Activated CD4-positive, alpha-beta T cell treated with anti-CD3 and anti-CD28 coated beads for 48 hours (primary cell): ENCODE measurements at places on chromosomes 5 and 9.
A peak's percentile ranks its signal among the peaks of the same experiment; 100 is the strongest.

- DNase-seq, result no peak
Measured at GRCh38 chr9:97623946-97624345, 9.2 kb downstream of the TSTD2 start.

- DNase-seq, result no peak
Measured at GRCh38 chr5:171541341-171541776, 121.9 kb downstream of the FGF18 start.

DNA sequence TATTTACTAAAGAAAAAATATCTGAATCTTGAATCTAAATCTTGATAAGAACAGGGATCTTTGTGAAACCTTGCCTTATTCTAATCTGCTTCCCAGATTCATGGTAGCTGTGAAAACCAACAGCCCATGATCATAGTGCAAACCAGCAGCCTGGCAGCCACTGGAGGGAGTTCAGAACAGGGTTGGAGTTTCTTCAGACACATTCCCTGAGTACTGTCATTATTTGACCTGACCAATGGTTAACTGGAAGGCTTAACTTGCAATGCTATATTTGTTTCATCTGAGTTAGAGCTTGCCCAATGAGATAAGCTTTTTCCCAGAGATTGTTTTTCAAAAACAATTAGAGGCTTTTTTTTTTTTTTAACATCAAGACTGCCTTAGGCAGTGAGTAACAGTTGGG lies 47.8 kb downstream of the LOX start:
- no peak for DNase-seq

GRCh38 chr9:134211811-134212485 lies 47.6 kb upstream of the RNU6ATAC start:
- DNase-seq, result no peak

DNA sequence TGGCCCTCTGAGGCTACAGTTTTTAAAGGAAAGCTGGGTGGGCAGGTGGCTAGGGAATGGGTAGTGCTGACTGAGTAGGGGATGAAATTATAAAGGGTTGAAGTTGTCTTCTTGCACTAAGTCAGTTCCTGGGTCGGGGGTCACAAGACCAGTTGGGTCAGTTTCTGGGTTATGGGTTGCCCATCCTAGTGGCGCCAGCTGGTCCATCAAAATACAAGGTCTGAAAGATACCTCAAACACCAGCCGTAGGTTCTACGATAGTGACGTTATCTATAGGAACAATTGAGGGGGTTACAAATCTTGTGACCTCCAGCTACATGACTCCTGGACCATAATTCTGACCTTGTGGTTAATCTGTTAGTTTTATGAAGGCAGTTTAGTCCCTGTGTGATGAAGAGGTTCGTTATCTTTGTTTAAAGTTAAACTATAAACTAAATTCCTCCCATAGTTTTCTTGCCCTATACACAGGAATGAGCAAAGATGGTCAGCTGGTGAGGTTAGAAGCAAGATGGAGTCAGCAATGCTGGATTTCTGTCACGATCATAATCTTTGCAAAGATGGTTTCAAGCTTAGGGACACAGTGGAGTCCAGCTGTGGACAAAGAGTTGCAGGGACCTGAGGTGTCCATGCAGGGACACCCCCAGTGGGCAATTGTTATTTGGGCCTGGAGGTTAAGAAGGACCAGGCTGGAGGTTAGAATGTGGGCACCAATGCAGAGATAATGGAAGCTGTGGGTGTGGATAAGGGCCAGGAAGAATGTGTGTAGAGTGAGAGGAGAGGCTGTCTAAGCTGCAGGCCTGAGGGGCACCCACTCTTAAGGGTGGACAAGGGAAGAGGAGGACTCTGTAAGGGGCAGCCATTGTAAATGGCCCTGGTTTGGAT lies 14.0 kb upstream of the CREBRF start:
- DNase-seq, result no peak

GRCh38 chr5:121850272-121850671 lies 1.4 kb upstream of the FTMT start:
- DNase-seq, result no peak

DNA sequence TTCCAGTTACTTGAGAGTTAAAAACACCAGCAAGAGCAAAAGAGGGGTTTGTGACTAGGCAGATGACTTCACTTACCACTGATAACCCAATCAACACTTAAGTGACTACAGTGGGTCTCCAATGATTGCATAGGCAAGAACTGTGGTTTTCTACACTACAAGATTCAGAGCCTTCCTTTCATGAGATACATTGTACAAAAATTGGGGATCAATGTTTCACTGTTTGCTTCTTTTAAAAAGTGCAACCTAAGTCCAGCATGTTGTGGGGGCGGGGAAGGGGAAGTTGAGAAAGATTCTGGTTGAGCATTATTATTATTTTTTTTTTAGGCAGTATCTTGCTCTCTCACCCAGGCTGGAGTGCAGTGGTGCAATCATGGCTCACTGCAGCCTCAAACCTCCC lies 3.6 kb downstream of the IQGAP2 start:
- no peak for DNase-seq

DNA sequence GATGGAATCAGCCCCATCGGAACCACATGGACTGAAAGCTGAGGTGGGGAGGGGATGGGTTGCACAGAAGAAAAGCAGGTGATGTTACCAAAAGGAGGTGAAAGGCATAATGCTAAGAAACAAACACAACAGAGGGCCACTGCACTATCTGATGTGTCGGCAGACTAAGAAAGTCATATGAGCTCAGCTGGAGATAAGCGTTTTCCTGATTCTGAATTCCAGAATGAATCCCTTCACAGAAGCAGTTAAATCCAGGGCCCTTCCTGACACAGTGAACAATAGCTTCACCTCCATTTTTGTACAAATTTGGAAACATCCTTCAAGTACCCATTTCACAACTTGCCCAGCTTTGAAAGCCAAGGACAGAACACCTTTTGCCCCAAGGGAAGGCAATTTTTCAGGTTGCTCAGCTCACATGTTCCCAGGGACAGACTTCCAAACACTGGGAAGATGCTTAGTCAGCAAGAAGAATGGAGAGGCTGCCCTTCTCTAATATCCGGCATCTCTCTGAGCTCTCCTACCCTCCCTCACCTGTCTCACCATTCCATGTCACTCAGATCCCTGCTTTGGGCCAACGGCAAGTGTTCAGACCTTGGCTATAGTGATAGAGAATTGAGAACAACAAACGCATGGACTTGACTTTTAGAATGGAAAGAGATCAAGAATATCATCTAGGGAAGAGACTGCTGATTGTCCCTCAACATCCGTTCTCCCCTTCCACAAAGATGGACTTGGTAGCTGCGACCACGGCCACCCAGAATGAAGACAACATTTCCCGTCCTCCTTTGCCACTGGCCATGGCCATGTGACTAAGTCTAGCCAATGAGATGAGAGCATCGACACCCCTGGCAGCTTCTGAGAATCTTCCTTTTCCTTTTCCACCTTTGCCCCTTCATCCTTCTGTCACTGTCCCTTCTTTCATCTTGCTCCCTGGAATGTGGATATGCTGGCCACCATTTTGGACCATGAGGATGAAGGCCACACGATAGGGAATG lies 68.6 kb upstream of the IL17B start:
- DNase-seq, result no peak

DNA sequence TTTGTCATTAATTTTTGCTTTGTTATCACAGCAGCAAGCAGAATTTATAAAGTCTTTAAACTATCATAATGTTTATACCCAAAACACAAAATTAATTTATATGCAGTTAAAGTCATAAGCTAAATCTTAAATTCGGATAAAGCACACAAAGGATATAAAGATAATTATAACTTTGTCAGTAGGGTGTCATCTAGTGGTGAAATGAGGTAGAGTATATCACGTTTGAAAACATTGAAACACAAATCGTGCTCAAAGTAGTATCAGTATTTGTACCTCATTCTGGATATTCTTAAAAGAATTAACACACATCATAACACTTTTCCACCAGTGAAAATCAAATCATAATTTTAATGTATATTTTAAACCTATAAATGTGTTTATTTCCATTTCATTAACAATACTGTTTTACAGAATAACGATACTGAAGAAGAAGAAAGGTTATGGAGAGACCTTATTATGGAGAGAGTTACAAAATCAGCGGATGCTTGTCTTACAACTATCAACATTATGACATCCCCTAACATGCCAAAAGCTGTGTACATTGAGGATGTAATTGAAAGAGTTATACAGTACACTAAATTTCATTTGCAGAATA lies 129.5 kb downstream of the NIPBL start:
- no peak for DNase-seq

DNA sequence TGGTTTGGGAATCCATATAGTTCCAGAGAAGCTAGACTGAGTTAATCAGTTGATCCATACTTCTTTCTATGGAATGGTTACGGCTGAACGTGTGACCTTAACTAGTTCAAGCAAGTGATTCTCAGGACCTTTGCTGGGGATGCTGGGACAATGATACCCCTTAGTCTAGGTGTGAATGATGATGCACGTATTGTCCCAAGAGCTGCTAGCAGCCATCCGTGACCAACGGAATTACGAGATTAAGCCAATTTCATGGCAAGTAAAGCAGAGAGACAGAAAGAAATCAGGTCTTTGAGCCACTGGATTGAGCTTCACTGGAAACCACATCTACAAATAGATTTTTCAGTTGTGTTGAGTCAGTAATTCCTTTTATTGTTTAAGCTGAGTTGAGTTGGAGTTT lies 99.2 kb upstream of the LIFR start:
- no peak for DNase-seq

DNA sequence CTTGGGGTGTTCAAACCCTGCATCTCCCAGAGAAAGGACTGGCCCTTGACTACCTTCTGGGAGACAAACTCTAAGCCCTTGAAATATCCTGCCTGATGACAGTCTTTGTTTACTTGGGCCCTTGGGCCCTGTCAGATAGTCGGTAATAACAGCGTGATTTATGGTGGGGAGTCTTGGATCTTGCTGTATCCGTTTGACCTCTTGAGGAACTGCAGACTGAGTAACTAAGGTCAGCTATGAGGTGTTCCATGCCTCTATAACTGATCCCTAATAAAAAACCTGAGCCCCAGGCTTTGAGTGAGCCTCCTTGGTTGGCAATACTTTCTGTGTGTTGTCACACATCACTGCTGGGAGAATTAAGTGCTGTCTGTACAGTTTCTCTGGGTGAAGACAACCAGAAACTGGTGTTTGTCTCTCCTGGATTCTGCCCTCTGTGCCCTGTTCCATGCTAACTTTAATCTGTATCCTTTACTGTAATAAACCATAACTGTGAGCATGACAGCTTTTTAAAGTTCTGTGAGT lies 56.2 kb upstream of the ANKRD33B start:
- no peak for DNase-seq

DNA sequence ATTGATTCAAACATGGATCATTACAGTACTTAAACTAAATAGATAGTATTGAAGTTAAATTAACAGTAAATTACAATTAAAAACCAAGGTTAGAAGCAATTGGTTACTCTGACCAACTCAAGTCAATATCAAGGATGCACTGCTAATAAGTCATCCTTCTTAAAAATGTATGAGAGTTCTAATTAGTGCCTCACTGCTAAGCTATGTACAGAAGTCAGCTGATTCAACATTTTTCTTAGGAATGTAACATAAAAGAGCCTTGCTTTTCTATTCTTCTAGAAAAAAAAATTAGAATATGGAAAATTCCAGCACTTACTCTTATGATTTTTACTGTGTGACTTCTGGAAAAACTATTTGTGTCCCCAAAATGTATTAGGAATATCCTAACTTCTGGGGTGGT lies 75.7 kb upstream of the FBN2 start:
- no peak for DNase-seq

DNA sequence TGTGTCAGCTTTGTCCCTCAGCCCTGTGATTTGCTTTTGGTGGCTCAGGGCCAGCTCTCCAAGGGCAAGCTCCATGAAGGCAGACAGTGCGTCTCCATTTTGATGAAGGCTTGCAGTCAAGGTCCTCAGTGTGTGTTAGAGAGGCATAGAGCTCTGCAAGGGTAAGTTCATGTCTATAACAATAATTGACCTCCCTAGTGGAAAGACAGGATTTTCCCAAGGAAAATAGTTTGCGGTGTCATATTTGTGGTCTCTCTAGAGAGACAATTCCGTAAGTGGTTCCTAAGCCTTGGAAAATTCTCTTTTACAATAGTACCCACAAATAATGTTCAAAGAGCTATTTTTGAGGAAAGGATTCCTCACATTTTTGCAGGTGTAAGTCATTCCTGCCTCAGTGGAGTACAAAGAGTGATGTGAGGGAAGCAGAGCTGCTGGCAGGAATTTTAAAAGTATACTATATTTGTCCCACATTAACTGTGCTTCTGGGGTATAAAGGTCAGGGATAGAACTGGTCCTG lies 40.2 kb downstream of the SLC1A3 start:
- DNase-seq, result no peak

GRCh38 chr9:72589667-72590521 lies 68.5 kb downstream of the TMC1 start:
- DNase-seq, result no peak

- DNase-seq, result no peak
Measured at GRCh38 chr5:8316608-8317280, 447.8 kb downstream of the MTRR start.

DNA sequence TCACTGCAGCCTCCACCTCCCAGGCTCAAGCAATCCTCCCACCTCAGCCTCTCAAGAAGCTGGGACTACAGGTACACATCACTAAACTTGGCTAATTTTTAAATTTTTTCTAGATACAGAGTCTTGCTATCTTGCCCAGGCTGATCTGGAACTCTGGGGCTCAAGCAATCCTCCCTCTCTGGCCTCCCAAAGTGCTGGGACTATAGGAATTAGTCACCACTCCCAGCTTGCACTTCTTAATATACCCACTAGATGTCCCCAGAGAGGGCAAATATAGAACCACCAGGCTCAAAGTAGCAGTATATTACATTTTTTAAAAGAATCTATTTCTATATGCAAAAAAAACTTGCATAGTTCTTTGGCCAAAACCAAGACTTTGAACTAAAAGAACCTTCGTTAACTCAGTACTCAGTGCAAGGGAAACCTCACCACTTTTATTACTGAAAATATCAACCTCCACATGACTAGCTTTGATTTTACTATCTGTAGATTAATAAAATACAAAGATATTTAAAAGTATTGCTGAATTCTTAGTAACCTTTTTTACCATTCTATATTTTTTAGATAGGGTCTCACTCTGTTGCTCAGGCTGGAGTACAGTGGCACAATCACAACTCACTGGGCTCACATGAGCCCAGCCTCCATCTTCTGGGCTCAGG lies 25.8 kb upstream of the HSD17B3 start:
- DNase-seq, result peak; percentile 45

DNA sequence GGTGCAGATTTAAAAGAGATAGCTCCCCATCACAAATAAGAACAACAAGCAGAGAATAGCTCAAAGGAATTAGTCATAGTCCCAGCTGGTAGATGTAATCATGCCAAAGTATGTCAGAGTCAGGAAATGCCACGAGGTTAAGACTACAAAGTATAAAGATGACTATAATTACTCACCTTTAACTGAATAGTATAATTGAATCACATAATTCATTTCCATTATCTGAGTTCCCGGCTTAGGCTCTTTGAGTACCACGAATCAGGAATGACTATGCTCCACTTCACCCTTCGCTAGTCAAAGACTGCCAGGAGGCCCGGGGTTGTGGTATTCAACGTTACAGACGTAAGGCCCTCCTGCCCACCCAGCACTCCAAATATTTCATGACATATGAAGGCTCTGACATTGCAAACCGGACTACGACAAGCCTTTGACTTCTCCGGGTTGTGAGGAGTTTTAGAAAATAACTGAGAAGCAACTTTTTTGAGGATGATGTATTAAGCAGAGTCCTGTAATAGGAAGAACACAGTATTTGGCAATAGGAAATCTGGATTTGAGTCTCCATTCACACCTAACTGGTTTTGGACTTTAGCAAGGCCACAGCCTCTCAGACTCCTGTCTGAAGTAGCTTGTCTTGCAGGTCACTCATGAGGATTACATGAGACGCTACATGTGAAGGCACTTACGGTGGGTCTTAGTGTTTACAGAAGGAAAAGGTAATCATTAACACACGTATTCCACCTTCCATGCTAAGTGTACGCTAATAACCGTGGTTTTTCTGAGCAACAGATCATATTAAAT lies 64.6 kb downstream of the ENC1 start:
- peak; percentile 44 for DNase-seq
